ENCODE measurements at places on chromosomes 16 and 17.
A peak's percentile ranks its signal among the peaks of the same experiment; 100 is the strongest.

GRCh38 chr17:17044846-17045561 is 2.7 kb downstream of the MPRIP start:
- no peak for DNase-seq

- DNase-seq = no peak
Measured at GRCh38 chr17:28811651-28812090, 30.9 kb downstream of the FAM222B start.

- DNase-seq = no peak
Measured at GRCh38 chr16:12791340-12791739, 12.3 kb downstream of the CPPED1 start.

DNA sequence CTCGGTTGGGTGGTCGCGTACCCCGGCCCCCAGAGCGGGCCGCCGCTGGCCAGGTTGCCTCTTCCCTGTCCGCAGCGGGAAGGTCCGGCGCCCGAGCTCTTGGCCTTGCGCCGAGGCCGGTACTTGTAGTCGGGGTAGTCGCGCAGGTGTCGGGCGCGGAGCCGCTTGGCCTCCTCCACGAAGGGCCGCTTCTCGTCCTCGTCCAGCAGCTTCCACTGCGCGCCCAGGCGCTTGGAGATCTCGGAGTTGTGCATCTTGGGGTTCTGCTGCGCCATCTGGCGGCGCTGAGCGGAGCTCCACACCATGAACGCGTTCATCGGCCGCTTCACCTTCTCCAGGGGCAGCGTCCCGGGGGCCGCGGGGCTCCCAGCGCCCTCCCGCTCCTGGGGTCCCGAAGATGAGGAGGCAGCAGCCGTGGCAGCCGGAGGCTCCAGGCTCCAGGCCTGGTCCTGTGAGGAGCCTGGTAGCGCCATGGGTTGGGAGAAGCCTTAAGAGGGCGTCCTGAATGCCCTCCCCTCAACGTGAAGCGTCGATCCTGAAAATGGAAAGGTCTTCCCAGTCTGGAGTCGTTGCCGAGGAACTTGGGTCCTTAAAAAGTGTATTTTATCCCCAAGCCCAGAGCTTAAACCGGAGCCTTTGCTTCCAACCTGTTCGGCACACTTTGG is 558 bp downstream of the SOX15 start:
- DNase-seq = peak; percentile 72

- DNase-seq = no peak
Measured at GRCh38 chr17:74645010-74645409, 21.5 kb upstream of the CD300E start.

GRCh38 chr16:10562361-10562899 is 18.0 kb downstream of the EMP2 start:
- DNase-seq = no peak

DNA sequence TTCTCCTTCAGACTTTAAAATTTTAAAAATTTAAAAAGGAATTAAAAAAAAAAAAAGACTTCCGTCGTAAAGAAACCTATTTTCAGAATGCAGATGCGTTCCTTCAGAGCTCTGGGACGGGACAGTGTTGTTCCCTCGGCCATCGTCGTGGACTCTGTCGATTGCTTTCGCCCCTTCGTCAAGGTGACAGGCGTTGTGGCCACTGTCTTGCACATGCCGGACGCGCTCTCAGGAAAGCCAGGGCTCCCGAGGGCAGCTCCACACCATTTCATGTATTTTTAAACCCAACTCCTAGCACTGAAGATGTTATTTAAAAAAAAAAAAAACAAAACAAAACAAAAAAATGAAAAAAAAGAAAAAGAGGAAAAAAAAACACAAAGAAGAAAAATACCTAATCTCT is 22.3 kb downstream of the TMC6 start:
- no peak for DNase-seq

DNA sequence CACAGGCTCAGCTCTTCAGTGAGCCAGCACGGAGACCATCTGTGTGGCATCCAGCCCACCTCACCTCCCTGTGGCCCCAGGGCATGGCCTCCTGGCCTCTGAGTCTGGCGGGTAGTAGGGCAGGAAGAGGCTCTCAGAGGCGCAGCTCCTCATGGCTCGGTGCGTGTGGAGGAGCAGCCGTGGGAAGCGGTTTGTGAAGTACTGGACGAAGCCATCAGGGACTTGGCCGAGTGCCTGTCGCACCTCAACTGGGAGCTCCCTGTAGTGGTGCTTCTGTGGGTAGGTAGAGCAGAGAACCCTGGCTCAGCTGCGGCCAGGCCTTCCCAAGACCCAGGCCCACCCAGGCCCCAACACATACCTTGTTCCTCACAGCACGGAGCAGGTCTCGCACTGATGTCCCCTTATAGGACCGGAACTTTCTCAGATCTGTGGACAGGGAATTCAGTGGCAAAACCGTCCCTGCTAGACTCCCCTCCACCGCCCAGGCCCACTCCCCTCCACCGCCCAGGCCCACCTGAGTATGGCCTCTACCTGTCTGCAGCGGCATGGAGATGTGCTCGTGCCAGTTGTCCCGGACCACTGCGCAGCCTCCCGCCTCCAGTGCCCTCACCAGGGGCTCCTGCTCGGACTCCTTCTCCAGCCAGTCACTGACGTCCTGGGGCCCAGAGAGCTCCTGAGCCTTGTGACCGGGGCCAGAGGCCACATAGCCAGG is 12.2 kb downstream of the PLK1 start:
- no peak for DNase-seq

- no peak for DNase-seq
Measured at GRCh38 chr17:57117798-57118197, 32.8 kb downstream of the AKAP1 start.

All from stimulated activated CD4-positive, alpha-beta T cell treated with anti-CD3 and anti-CD28 coated beads, Interleukin-4, amount 100 ng/mL, for 1 hour (primary cell).